ENCODE measurements at places on chromosomes 1 and 21. TPM values are rescaled to one million over a fixed set of nuclear protein-coding genes. Genes with fewer than 3 reads are reported as not detected.

- H3K27ac ChIP-seq: no peak overlapping the region
- no peak for DNase-seq
- H3K4me1 ChIP-seq: peaks cover 11% of the 10 kb centered on the region
- no peaks in the 10 kb centered on the region for H3K27me3 ChIP-seq
- no peaks in the 10 kb centered on the region for H3K36me3 ChIP-seq
Observed at GRCh38 chr1:203073469-203073868, 12.3 kb downstream of the MYOG start.

DNA sequence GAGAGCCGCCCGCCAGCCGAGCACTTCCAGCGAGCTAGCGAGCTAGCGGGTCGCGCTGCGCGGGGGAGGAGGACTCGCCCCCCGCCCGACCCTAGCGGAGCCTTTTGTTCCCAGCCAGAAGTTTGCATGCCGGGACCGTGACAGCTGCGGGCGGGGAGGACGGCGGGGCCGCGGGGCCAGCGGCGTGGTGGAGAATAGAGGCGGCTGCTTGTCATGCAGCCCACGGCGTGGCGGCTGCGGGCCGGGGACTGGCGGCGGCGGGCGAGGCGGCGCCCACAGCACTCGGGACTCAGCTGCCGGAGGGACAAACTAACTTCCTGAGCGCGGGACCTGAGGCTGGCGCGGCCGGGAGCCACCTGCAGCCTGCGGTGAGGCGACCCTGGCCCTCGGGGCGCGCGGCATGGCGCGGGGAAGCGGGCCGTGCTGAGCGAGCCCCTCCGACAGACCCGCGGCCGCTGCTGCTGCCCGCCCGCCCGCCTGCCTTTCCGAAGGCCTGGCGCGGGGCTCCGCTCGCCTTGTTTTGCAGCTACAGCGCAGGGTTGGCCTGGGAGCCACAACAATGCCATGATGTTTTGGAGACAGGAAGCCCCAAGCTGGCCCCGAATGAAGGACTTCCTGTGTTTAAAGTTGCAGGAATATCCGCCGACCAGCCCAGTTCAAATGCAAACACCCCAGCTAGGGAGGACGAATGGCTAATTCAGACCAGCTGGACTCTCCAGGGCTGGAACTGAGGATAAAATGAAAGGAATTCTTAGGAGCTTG lies 82.2 kb upstream of the BMP8A start:
- H3K27me3 ChIP-seq: no peaks in the 10 kb centered on the region
- no peak overlapping the region for H3K27ac ChIP-seq
- peaks cover 6% of the 10 kb centered on the region for H3K36me3 ChIP-seq
- peaks cover 35% of the 10 kb centered on the region for H3K4me1 ChIP-seq

DNA sequence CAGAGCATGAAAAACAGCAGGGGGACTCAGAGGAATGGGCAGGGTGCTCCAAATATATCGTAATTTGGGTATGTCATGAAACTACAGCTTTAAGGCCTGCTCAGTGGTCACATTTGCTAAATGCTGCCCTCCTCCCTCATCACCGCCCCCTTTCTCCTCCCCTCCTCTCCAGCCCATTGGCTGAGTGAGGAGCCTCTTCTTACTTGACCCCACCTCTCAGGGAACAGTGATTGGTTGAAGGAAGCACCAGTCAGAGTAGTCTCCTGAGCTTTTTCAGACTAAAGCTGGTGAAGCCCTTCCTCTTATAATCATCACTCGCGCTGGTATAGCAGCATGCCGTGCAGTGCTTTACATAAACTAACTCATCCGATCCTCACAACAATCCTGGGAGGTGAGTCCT lies 10.0 kb upstream of the TTC39A start:
- H3K27me3 ChIP-seq: peaks cover 49% of the 10 kb centered on the region
- no peaks in the 10 kb centered on the region for H3K36me3 ChIP-seq
- H3K27ac ChIP-seq: no peak overlapping the region
- DNase-seq: no peak

- no peak overlapping the region for H3K27ac ChIP-seq
- peaks cover 15% of the 10 kb centered on the region for H3K36me3 ChIP-seq
- no peaks in the 10 kb centered on the region for H3K27me3 ChIP-seq
- no peak overlapping the region for H3K4me3 ChIP-seq
Observed at GRCh38 chr1:243819438-243819839, 30.6 kb downstream of the AKT3 start.

DNA sequence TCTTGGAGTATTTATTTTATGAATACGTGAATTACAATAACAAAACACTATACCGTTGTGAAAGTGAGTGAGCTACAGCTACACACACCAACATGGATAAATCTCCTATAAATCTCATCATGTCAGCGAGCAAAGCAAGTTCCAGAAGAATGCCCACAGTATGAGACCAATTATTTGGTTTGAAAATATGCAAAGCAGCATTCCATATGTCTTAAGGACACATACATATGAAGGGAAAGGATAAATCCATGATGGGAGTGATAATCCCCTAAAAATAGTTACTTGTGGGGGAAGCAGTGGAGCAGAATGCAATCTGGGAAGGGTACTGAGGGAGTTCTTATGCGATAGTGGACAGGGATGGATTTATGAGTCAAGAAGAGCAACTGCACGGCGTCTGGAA lies 261.3 kb downstream of the DISC1 start:
- no peak for DNase-seq
- no peaks in the 10 kb centered on the region for H3K36me3 ChIP-seq
- peaks cover 3% of the 10 kb centered on the region for H3K4me1 ChIP-seq
- no peak overlapping the region for H3K4me3 ChIP-seq
- H3K27ac ChIP-seq: no peak overlapping the region
- no peaks in the 10 kb centered on the region for H3K27me3 ChIP-seq

DNA sequence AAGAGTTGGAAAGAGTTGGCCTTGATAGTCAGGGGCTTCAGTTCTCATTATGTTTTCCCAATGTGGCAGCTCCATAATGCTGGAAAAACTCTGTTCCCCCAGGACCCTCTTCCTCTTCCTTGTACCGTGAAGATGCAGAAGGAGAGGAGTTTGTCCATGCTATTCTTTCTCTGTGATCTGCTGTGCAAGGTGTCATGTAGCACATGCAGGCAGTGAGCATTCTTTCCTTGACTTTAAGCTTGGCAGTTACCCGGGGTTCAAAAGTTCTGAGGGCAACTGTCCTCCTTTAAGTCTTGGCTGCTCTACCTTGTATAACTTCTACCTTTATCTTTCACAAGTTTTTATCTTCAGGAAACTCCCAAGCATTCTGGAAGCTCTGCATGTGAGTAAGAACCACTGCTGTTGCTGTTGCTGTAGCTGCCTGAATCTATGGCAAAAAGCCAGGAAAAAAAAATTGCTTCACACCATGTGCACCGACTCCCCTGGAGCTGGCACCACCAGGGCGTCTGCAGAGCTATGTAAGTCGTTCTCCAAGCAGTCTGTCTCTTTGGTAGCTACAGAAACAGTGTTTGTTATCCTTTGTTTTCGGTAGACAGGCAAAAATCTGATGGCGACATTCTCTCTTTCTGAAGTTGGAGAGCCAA lies 42.7 kb upstream of the SLC16A1 start:
- H3K36me3 ChIP-seq: no peaks in the 10 kb centered on the region
- H3K4me1 ChIP-seq: no peaks in the 10 kb centered on the region
- H3K27ac ChIP-seq: no peak overlapping the region

GRCh38 chr1:183477986-183478781 lies 5.9 kb downstream of the SMG7 start:
- H3K36me3 ChIP-seq: no peaks in the 10 kb centered on the region
- no peaks in the 10 kb centered on the region for H3K27me3 ChIP-seq
- no peak for DNase-seq
- no peak overlapping the region for H3K4me3 ChIP-seq
- H3K4me1 ChIP-seq: peaks cover 10% of the 10 kb centered on the region

DNA sequence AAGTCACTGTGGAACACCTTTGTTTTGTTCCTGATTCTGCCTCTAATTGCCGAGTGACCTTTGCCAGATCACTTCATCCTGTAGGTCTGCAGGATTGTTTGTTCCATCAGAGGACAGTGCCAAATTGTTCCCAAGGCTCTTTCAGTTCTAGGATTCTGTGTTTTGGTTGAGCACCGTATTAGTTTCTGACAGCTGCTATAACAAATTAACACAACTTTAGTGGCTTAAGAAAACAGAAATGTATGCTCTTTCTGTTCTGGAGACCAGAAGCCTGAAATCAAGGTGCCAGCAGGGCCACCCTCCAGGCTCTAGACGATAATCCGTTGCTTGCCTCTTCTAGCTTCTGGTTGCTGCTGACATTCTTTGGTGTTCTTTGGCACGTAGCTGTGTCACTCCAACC lies 3.4 kb upstream of the PIGR start:
- H3K4me1 ChIP-seq: no peaks in the 10 kb centered on the region
- no peaks in the 10 kb centered on the region for H3K27me3 ChIP-seq
- no peaks in the 10 kb centered on the region for H3K36me3 ChIP-seq

GRCh38 chr1:66384258-66384921 lies 149.6 kb upstream of the SGIP1 start:
- H3K36me3 ChIP-seq: no peaks in the 10 kb centered on the region
- H3K4me1 ChIP-seq: peaks cover 4% of the 10 kb centered on the region
- H3K27ac ChIP-seq: no peak overlapping the region
- no peaks in the 10 kb centered on the region for H3K27me3 ChIP-seq
- no peak for DNase-seq

DNA sequence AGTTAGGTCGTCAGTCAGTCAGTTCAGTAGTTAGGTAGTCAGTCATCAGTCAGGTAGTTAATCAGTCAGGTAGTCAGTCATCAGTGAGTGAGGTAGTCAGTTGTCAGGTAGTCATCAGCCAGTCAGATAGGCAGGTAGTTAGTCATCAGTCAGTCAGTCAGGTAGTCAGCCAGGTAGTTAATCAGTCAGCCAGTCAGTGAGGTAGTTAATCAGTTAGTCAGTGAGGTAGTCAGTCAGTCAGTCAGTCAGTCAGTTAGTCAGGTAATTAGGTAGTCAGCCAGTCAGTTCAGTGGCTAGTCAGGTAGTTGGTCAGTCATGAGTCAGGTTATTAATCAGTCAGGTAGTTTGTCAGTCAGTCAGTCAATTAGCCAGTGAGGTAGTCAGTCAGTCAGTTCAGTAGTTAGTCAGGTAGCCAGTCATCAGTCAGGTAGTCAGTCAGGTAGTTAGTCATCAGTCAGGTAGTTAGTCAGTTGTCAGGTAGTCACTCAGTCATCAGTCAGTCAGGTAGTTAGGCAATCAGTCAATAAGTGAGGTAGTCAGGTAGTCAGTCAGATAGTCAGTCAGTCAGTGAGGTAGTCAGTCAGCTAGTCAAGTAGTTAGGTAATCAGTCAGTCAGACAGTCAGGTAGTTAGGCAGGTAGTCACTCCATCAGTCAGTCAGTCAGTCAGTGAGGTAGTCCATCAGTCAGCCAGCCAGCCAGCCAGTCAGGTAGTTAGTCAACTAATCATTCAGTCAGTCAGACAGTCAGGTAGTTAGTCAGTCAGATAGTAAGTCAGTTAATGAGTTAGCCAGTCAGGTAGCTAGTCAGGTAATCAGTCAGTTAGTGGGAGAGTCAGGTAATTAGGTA lies 16.2 kb downstream of the KRTAP10-1 start:
- no peak for DNase-seq
- H3K36me3 ChIP-seq: no peaks in the 10 kb centered on the region
- H3K27ac ChIP-seq: no peak overlapping the region
- H3K4me3 ChIP-seq: no peak overlapping the region

DNA sequence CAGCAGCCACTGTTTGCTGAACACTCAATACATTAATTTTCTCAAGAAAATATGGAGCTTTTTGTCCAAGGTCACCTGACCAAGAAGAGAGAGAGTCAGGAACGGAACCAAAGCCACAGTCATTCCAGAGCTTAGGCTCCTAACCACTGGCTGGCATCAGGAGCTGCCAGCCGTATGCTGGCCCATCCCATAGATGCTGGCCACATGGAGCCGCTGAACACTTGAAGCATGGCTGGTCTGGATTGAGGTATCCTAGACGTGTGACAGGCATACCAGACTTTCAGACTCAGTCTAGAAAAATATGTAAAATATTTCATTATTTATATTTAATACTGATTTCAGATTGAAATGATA lies 458.7 kb downstream of the MATN1 start:
- no peaks in the 10 kb centered on the region for H3K4me1 ChIP-seq
- DNase-seq: no peak
- H3K36me3 ChIP-seq: no peaks in the 10 kb centered on the region
- H3K27me3 ChIP-seq: peaks cover 21% of the 10 kb centered on the region
- no peak overlapping the region for H3K27ac ChIP-seq

DNA sequence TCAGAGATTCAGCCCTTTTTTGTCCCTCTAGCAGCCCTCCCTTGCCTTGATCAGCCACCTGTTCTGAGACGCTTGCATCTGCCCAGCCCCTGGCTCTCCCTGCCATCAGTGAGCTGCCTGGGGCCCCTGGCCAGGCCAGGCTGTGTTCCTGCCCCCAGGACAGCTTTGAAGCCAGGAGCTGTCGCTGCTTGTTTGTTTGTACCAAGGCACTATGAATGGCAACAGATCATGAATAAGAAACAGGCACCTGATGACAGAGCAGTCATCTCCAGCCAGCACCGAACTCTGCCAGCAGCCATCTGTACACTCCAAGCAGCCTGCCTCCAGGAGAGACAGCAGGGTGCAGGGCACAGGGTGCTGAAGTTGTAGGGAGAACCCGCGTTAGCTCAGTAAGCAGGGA lies 8.1 kb upstream of the VWA5B1 start:
- no peaks in the 10 kb centered on the region for H3K4me1 ChIP-seq
- no peak overlapping the region for H3K4me3 ChIP-seq
- H3K36me3 ChIP-seq: no peaks in the 10 kb centered on the region

GRCh38 chr1:178220094-178220493 lies 126.2 kb downstream of the RASAL2 start:
- H3K27ac ChIP-seq: no peak overlapping the region
- no peak overlapping the region for H3K4me3 ChIP-seq
- H3K27me3 ChIP-seq: no peaks in the 10 kb centered on the region

DNA sequence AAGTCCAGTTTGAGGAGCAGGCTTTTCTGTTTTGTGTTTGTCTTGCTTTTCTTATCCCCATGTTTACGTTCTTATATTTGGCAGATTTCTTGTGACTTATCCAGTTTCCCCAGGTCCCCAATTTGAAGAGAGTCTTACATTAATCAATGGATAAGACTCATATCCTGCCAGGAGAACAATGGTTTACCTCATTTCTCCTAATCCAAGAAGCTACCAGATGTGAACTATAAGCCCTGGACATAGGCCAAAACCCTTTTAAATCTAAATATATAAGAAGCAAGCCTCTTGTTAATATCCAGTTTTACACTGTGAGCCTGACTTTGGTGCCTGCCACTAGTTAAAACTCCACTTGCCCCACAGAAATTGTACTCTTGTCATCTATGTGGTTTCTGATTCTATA lies 15.1 kb upstream of the COP1 start:
- no peak for DNase-seq
- no peaks in the 10 kb centered on the region for H3K4me1 ChIP-seq
- no peak overlapping the region for H3K4me3 ChIP-seq
- no peaks in the 10 kb centered on the region for H3K36me3 ChIP-seq
- H3K27me3 ChIP-seq: peaks cover 5% of the 10 kb centered on the region

Gene NPR1
- total RNA-seq: 0.23 TPM

Gene SELENBP1
- total RNA-seq: not detected

Gene GPR137B
- 14.8 TPM for total RNA-seq

Gene TTC24
- total RNA-seq: 17.7 TPM

Gene FAM177B
- 3.3 TPM for total RNA-seq

Gene C1orf50
- 13.9 TPM for total RNA-seq

Gene XCL1
- total RNA-seq: 0.79 TPM

Gene TP73
- total RNA-seq: 0.16 TPM

Gene C1orf185
- total RNA-seq: not detected

Gene ELF3
- 1.5 TPM for total RNA-seq

Gene SPRR2B
- total RNA-seq: not detected

All from T-cell (primary cell).